ENCODE measurements at places on chromosomes 12 and 14.

GRCh38 chr12:49865109-49865781 lies 22.3 kb upstream of the BCDIN3D start:
- DNase-seq: no peak

DNA sequence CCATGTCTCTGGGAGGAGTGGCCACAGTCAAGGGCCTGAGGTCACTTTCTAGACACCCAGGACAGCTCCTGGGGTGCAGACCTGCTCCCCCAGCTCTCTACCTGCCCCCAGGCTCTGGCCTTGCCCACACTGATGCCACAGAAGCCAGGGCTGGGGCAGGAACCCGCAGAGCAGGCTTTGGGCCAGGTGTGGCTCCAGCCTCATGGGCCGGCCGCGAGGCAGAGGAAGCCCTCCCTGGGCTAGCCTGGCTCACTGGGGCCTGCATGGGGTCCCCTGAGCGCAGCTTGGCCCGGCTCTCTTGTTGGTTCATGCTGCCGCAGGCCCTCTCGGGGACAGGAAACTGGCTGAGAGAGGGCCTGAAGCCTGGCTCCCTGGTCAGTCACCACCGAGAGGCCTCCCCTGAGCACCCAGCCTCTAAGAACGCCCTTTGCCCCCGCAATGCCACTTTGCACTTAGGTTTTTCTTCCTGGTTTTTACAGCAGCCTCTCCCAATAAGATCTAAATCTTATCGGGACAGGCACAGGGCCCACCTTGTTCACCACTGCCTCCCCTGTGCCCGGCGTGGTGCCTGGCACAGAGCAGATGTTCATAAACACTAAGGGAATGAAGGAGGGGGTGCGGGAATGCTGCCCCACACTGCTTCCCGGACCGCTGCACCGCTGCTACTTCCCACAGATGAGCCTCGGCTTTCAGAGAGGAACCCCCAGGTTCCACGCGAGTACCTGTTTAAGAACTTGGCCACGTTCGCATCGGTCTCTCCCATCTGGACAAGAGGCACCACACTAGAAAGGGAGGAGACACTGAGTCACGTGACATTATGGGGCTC lies 14.7 kb downstream of the MMAB start:
- DNase-seq: no peak

- no peak for DNase-seq
Measured at GRCh38 chr14:51609955-51610283, 41.8 kb upstream of the FRMD6 start.

- no peak for DNase-seq
Measured at GRCh38 chr14:27573018-27573417, 975.2 kb upstream of the NOVA1 start.

- DNase-seq: peak; percentile 23
Measured at GRCh38 chr12:1661553-1662335, 29.1 kb upstream of the ADIPOR2 start.

DNA sequence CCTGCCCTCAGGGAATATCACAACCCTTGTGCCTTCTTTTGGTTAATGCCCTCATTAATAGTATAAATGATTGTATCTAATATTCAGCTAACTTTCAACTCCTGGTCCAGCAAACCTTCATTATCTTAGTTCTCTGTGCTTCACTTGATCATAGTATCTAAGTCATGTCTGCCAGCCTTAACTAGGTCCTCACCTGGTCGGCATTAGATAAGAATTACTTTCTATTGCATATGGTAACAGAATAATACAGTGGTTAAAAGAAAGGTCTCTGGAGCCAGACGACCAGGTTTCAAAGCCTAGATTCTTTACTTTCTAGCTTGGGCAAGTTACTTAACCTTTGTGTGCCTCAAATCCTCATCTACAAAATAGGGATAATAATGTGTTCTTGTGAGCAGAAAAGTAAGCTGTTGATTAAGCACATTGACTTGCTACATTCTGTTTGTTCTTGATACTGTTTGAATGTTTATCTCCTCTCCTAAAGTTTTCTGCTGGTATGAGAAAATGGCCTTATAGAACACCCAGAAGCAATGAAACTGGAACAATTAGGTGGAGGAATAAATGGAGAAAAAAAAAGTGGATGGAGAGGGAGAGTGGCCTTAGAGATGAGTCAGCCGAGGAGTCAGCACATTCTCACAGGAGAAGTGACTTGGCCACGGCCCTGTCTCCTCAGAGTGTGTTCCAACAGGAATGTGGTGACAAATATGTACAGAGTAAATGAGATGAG lies 176.1 kb downstream of the SLC25A21 start:
- DNase-seq: no peak

DNA sequence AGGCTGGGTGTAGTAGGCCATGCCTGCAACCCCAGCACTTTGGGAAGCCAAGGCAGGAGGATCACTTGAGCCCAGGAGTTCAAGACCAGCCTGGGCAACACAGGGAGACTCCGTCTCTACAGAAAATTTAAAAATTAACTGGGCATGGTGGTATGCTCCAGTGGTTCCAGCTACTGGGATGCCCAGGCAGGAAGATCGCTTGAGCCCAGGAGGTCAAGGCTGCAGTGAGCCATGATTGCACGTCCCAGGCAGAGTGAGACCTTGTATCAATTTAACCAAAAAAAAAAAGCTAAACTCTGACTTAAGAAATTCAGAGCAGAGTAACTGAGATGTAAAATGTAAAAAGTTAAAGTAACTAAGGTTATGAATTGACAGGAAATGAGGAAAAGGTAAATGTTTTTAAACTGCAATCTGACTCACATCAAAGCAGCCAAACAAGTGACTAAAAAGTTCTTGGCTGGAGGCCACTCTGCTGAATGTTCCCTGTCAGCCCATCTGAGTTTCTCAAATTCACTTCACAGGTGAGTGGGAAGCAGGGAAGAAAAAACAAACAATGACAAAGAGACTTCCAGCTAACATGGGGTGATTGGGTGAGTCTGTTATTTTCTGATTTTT lies 21.3 kb downstream of the PRKD1 start:
- no peak for DNase-seq

- DNase-seq: no peak
Measured at GRCh38 chr12:94640134-94640928, 10.0 kb downstream of the TMCC3 start.

GRCh38 chr12:51326698-51327439 lies 2.9 kb upstream of the BIN2 start:
- DNase-seq: no peak

GRCh38 chr12:113214895-113215400 lies 6.3 kb upstream of the TPCN1 start:
- no peak for DNase-seq

DNA sequence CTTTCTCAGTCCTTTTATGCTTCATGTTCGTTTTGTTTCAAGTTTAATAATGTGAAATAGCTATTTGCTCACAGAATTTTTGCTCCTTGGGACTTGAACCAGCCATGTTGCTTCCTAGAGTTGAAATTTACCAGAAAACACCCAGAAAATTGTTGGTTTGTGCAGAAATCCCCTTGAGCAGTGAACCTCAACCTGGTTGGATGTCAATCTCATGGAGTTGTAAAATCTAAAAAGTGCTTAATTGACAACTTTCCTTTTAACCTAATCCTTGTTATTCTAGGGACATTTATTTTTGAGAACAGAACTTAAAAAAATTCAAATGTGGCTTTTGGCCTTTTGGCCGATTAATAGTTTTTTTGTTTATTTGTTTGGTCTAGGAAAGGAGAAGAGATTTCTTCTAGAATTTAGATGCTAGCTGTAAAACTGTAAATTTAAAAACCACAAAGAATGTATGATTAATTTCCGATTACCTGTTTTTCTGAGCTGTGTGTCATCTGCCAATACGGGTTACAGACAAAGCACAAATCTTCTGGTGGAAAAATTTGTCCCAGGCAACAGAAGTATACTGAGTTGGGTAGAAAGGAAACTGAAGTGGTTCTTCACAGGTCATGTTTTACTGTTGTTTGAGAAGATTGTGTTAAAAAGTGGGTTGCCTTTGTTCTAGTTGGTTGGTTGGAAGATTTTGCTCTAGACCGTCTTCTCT lies 154.4 kb downstream of the FUT8 start:
- DNase-seq: no peak

DNA sequence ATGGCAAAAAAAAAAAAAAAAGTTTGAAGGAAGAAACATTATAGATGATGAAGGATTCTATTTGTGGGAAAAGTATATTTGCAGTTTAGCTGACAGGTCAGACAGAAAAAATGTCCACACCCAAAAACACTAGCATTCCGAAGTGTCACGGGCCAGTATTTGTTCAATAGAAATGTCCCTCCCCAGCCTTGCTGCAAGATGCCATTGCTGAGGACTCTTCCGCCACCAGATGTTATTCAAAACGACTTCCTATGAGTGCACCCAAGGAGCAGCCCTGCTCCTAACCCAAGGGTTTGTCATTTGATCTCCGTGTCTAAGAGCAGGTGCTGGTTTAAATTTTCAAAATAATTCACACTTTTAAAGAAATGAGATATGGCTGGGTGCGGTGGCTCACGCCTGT lies 163.1 kb downstream of the GCH1 start:
- no peak for DNase-seq

DNA sequence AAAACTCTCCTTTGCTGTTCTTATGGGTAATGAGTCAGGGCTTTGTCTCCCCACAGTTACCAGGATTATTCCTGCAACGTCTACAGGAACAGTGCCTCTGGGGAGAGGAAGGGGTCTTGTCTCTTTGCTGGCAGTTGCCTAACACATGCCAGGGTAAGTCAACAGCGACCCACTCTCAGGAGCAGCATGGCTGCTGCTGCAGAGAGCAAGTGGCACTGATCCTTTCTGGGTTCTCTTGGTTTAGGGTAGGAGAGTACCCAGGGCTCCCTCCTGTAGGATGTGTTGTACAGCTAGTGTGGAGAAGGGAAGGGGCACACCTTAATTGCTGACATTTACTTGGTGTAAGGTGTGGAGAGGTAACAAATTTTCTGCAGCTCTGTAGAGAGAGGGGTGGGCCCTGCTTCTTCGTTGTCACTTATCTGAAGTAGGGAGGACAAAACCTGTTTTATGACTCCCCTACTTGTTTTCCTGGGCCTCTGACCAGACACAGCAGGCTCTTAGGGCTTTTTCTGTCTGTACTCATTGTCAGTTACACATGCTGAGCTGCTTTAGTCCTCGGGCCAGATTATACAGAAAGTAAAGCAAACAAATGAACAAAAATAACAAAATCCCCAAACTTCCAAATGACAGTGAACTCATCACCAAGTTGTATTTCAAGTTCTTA lies 168.2 kb downstream of the ACSS3 start:
- DNase-seq: no peak

DNA sequence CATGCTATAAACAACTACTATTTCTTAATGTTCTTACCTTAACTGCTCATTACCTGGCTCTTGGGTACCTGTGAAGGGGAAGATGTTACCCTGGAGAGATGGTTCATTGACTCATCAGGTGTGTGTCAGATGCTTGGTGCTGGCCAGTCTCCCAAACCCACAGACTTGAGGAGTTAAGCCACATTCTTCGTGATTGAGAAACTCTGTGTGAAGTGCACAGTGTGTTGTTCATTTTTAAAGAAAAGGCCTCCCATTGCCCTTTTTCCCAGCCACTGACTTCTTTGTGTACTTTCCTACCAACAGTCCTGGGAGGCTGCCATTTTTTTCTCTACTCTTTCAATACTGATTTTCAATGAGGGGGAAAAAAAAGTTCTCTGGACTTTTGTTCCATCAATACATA lies 3.2 kb downstream of the MGST1 start:
- DNase-seq: no peak

DNA sequence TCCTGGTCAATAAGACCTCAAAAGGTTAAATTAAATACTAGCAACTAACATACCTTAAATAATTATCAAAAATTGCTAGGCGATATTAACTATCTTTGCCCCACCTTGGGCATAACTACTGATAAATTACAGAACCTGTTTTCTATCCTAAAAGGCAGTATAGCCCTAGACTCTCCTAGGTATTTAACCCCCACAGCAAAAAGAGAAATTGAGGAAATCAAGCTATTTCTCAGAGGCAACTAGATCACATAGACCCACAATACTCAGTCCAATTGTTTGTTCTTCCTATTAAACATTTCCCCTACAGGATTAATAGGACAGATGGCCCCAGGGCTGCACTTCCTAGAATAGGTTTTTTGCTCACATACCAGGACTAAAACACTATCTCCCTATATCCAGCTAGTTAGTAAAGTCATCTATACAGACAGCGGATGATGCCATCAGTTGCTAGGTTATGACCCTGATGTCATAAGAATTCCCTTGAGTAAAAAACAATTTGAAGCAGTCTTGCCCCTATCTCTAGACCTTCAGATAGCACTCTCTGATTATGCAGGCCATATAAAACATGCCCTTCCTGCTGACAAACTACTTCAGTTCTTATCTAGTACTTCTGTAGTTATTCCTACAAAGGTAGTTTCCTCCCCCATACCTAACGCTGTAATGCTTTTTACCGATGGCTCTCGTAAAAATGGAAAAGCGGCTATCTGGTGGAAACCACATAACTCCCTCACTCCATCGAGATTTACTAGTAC lies 118.4 kb downstream of the PPHLN1 start:
- DNase-seq: no peak

- no peak for DNase-seq
Measured at GRCh38 chr12:45688183-45688582, 41.3 kb upstream of the ARID2 start.

DNA sequence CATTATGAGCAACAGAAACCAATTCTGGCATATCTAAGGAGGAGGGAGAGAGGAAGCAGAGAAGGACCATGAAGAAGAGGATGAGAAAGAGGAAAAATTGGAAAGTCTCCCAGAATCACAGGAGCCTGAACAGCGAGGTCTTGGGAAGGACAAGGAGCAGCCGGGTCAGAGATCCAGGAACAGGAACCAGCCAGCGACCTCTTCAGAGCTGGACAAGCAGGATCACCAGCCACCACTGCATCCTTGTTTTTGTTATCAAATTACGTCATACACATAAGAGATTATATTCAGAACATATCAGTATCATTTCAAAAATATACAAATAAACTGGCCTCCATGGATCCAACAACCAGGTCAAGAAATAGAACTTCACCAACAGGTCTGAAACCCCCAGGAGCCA lies 22.1 kb upstream of the BDKRB2 start:
- DNase-seq: no peak

DNA sequence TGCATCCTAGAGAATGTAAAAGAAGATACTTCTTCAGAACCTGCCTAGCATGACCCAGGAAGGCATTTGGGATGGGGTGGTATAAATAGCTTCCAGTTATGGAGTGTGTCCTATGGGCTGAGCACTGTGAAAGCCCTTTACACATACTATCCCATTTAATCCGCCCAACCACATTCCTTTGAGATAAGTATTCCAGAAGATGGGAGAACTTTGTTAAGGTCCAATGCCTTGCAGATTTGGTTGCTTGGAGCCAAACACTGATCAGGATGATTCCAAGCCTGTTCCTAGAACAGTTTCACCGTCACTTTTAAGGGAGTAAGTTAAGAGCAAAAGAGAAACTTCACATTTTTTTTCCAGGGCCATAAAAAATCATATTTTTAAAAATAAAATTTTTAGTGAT lies 82.5 kb upstream of the CLMN start:
- DNase-seq: no peak

- no peak for DNase-seq
Measured at GRCh38 chr14:63852271-63852816, 460 bp upstream of the SYNE2 start.
